Activated T-helper 1 cell treated with Interleukin-2 at 50 U/mL for 16 hours (primary cell): ENCODE measurements at places on chromosomes 12 and 14.

- no peak for DNase-seq
Measured at GRCh38 chr12:64522316-64522715, 70.4 kb downstream of the TBK1 start.

DNA sequence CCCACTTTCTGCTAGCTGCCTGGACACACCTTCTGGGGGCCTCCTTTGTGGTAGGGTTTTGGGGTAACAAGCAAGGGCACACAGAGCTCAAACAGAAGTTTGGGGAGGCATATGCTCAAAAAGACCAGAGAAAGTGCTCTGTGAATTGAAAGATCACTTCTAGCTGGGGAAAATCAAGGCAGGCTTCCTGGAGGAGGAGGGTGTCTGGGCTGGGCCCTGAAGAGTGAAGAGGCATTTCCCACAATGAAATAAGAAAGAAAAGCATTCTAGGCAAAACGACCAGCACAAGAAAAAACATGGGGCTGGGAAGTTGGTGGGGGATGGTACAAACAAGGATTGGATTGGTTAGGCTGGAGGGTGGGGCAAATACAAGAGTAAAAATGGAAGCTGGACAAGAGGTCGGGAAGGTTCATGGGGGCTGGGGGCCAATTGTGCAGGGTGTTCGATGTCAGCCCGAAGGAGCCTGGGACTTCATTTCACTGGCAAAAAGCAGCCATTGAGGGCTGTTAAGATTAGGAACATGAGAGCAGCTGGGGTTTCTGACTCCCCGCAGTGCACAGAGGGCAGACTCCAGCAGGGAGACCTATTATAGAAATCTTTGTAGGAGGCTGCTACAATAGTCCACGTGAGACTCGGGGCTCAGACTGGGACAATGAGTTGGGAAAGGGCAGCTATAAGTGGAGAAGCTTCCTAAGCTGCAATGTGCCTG lies 51.5 kb upstream of the CMKLR1 start:
- DNase-seq = no peak

GRCh38 chr12:92297405-92297804 lies 151.8 kb upstream of the BTG1 start:
- no peak for DNase-seq

GRCh38 chr12:3107954-3108353 lies 30.8 kb downstream of the TSPAN9 start:
- no peak for DNase-seq

DNA sequence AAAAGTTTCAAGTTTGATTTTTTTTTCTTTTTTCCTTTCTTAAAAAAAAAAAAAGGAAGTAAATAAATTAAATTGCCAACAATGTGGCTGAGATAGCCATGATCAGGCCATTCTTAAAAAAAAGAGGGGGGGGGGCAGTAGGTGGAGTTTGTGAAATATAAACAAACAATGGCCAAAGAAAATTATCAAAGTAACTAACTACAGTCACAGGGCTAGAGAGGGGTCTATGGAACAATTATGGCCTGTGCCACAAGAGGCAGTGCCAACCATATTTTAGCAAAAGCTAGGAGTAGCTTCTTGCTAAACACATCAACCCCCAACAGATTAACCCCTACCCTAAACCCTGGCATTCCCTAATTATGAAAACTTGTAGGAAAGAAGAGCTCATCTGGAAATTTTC lies 16.2 kb upstream of the SMARCC2 start:
- no peak for DNase-seq

- no peak for DNase-seq
Measured at GRCh38 chr12:24881227-24881626, 67.7 kb downstream of the BCAT1 start.

DNA sequence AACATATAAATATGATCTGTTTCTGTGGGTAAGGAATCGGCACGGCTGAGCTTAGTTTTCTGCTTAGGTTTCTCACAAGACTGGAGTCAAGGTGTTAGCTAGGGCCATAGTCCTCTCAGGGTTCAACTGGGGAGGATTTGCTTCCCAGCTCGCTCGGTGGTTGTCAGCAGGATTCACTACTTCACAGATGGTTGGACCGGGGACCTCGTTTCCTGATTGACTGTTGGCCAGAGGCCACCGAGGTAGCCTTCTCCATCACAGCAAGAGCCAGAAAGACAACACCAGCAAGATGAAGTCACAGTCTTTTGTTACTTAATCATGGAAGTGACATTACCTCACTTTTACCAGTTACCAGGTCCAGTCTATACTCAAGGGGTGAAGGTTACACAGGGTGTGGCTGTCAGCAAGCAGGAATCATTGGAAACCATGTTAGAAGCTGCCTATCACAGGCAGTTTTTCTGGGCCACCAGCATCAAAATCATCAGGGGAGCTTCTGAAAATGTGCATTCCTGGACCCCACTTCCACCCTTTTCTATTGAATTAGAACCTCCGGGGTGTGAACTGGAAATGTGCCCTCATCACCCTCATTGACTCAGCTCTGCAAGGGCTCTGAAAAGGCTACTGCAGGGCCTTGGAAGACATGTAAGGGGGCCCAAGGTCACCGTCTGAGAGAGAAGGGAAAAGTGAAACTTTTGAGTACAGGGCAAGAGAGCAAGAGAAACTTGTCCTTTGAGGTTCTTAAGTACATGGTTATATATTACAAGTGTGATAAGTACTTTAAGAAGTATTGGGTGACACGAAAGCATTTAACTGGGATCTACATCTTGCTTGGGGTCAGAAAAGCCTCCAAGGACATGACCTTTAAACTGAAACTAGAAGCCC lies 10.9 kb downstream of the COPS7A start:
- no peak for DNase-seq
